ENCODE measurements at places on chromosomes 1 and 21.

DNA sequence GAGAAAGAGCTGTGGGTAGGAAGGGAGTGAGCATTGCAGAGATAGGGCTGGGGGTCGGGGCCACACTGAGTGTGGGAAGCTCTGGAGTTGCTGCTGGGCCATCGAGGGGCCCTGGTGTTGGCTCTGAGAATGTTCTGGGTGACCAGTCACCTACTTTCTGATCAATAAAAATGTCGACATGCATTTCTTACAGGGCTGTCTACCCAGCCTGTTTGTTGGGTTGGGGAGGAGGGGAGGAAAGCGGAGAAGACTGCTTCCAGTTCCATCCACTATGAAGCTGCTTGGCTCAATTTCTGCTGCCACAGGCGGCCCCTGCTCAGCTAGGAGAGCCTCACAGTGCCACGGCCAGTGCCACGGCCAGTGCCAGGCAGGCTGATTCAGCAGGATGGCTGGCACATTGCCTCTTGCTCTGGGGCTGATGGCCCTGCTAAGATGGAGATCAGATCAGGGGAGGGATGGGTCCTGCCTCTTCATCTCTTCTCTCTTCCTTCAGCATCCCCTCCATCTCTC, 3.0 kb upstream of the PADI3 start:
- no peak for DNase-seq

GRCh38 chr1:172915271-172915670, 135.5 kb downstream of the TNFSF18 start:
- DNase-seq, result no peak

DNA sequence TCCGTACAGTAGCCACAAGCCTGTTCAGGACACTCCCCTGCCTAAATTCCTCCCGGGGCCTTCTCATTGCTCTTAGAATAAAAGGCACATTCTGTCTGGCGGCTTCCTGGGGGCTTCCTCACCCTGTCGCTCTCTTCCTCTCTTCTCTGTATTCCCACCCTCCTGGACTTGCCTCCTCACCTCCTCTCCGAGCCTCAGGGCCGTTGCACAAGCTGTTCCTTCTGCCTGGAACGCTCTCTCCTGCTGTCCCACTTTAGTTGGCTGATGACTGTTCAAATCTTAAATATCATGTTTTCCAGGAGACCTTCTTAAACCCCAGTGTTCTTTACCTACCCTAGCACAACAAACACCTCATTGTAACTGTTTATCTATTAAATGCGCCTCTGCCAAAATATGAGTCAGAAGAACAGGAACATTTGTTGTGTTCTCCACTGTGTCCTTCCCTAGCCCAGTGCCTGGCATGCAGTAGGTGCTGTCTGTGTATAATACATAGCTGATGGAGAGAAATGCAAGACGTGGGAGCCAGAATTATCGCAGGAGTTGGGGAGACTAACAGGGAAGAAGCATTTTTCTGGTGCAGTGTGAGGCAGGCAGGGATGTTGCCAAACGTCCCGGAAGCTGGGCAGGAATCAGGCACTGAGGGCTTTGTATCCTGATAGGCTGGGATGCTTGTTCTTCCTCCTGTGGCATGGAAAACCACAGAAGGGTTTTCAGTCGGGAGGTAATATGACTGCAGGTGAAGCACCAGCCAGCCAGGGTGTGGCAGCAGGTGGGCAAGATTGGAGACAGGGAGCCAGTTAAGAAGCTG, 24.1 kb upstream of the THRAP3 start:
- DNase-seq, result no peak

DNA sequence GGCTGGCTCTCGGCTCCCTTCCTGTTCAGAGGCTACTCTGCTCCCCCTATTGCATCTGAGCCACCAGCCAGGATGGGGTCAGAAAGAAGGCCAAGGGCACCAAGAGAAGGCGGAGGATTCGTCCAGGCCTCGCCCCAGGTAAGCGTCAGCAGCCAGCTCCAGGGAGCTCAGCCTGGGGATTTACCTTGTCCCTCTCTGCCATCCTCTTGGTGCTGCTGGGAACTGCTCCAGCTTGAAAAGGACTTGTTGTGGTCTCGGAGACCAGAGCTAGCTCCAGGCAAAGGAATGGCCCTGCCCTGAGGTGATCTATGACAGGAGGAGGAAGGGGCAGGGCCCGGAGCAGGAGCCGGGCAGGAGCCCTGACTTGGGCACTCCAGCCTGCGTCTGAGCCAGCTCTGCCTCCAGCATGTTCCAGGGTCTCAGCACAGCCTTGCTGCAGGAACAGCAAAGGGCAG, 113.7 kb upstream of the IFFO2 start:
- DNase-seq, result no peak

- no peak for DNase-seq
These were observed 73.8 kb upstream of the DMRTA2 start for GRCh38 chr1:50497007-50497406.

GRCh38 chr1:206649261-206649921, 14.1 kb downstream of the DYRK3 start:
- no peak for DNase-seq

DNA sequence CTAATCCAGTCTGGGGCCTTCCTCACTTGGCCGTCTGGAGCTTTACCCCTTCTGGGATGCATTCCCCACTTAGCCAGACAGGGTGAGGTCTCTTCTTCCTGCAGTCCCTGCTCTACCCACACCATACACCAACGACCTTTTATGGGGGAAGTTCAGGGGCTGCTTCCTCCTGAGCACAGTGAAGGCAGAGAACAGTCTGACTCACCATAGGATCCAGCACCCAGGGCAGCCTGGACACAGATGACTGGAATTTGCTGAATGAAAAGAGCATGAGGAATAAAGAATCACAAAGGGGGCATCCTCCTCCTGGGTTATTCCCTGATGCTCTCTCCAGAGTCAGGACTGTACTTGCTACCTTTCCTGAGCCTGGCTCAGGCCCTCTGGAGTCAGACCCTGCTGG, 4.6 kb upstream of the FOXE3 start:
- DNase-seq, result peak; percentile 58

GRCh38 chr21:36854391-36854790, 112.1 kb downstream of the HLCS start:
- DNase-seq, result peak; percentile 49

- no peak for DNase-seq
These were observed 11.4 kb downstream of the DESI2 start for GRCh38 chr1:244664353-244664752.

DNA sequence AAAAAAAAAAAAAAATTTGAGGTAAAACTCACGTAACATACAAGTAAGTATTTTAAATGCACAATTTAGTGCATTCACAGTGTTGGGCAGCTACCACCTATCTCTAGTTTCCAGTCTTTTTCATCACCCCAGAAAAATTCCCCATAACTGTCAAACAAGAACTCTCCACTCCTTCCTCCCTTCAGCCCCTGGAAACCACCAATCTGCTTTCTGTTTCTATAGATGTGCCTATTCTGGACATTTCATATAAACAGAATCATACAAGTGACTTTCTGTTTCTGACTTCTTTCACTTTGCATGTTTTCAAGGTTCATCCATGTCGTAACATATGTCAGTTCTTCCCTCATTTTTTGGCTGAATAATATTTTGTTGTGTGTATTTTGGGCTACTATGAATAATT, 24.9 kb upstream of the ETS2 start:
- no peak for DNase-seq

GRCh38 chr1:147414505-147415163, 126.7 kb upstream of the BCL9 start:
- DNase-seq, result no peak

- no peak for DNase-seq
These were observed 95.9 kb downstream of the WDR64 start for GRCh38 chr1:241747992-241748391.

DNA sequence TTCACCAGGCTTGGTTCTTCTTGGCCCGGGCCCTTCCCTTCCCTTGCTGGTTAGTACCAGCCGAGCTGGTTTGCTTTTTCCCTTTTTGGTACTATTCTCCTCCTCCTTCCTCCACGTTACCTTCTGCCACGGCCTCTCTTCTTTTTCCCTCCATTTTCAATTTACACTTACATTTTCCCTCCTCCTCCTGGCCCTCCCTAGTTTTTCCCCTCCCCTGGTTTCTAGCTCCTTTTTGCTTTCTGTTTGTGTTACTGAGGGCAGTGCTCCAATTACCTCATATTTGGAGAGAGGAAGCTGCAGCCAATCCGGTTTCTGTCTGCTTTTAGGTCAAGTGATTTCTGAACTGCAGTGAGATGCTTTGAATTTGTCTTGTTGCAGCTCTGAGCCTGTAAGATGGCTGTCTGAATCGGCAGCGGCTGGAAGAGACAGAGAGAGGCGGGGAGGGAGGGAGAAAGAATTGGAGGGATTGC, 63.7 kb downstream of the MACF1 start:
- DNase-seq, result peak; percentile 82

DNA sequence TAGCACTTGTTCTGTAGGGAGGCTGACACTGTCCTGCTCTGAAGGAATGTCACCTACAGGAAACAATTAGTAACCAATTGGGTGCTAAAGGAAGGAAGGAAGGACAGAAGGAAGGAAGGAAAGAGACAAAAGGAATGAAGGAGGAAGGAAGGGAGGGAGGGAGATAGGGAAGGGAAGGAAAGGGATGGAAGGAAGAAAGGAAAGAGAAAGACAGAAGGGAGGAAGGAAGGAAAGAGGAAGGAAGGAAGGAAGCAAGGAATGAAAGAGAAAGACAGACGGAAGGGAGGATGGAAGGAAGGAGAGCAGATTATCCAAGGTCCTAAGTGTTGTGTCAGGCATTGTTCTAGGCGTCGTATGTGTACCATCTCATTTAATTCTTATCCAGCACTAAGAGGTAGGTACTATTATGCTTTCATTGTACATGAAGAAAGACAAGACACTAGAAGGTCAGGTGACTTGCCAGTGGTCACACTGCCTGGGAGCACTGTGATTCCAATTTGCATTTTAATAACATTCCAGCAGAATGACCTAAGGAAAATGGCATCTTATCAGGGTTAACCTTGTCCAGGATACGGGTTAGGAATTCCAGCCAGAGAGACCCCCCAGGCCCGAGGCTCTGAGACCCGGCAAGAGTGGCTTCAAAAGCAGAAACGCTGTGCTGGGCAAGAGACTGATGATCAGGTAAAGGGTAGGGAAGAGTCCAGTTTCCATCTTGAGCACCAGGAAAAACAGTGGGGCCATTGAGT, 29.6 kb downstream of the CLIC6 start:
- no peak for DNase-seq

DNA sequence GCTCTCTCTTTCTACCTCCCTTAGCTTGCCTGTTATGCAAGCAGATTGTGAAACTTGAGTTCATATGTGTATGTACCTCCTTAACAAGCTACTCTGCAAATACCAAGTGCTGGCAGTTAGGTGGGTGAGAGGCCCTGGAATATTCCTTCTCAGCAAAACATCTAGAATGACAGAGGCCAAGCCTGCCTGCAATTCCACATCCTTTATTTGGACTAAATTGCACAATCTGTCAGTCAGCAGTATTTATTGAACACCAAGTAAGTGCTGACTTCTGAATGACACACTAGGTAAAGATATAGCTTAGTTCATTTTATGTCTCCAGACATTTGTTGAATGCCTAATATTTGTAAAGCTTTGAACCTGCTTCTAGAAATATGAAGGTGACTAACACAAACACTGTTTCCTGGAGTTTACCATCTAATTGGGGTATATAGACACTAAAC, 87.5 kb downstream of the RGL1 start:
- no peak for DNase-seq

DNA sequence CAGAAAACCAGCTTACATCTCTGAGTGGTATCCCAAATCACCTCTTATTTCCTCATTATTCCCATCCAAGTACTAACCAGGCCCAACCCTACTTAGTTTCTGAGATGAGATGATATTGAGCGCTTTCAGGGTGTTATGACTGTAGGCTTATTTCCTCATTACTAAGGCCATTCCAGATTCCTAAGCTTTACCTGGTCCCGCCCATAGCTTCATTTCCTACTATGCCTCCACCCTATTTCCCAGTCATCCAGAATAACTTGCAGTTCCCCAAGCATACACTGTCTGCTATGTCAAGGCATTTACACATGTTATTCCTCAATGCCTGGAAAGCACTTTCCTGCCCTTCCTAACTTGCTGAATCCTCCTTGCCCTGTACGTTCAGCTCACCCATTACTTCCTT, 79.3 kb upstream of the SPAG17 start:
- DNase-seq, result no peak

DNA sequence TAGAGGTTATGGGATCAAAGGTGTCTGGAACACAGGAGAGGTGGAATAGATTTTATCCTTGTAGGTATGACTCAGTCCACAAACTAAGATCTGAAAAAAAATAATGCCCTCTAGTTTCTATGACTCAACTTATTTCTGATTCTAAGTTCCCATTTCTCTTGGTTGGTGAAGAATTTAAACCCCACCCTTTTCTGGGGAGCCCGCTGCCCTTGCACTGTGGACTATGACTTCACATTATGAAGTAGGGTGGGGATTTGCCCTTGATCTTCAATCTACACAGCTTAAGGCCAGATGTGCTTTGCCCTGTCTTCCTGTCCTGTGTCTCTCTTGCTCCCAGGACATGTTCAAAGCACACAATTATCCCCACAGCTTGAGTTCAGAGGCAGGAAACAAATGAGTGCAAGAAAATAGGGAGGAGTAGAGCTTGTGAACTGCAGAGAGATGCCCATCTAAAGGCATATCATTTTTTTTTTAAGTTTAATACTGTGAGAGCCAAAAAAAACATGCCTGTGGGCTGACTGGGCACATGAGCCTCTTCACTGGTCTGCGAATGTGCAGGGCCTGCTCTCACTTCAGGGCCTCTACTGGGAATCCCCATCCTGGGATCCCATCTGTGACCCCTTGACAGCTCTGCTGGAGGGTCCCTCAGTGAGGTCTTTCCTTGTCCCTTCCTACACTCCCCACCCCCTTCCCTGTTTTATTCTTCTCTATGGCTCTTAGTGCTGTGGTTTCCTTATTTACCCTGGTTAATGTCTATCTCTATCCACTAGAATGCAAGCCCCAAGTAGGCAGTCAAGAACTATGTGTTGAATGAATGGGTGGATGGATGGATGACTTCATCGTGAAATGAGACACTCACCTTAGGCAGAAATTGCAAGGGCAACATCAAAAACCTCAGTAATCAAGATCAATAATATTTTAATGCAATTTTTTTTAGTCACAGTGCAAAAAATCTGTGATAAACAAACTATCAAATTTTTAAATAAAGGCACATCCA, 61.5 kb downstream of the CD58 start:
- DNase-seq, result peak; percentile 84

DNA sequence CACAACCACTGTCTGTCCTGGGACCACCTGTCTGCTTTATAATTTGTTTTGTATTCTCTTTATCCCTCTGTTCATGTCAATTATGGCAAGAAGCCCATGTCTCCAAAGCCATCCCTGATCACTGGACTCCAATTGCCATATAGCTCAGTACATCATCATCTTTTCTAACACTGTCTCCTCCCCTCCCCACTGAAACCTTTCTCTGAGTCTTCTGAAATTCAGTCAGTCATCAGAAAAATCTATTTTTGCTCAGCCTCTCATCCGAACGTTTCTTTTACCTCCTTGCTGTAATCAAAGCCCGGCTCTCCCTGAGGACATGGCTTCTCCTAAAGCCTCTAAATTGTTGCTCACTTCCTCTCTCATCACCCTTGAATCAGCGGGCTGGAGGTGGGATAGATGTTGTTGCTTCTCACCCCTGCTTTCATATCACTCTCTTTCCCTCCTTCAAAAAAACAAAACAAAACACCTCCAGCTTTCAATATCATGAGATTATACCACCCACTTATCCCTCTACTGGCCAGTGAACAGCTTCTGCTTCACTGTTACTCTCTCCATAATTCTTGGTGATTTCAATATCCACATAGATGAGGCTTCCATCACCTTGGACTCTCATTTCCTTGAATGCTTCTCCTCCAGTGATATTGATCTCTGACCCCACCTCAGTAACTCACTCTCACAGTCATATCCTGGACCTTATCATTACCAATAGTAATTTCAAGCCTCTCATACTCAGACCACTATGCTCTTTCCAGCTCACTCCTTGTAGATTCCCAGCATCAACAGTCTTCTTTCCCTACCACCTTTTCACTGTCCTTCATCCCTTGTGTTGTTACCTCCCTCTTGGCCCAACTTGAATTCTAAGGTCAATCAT, 27.8 kb downstream of the RAB3B start:
- DNase-seq, result no peak
